Right cardiac atrium (tissue), 5 donors: ENCODE measurements at places on chromosomes 1 and 21. TPM values are rescaled to one million over a fixed set of nuclear protein-coding genes. Genes with fewer than 3 reads are reported as not detected.

PRKAA2 gene
- 91.7 TPM for total RNA-seq

DNA sequence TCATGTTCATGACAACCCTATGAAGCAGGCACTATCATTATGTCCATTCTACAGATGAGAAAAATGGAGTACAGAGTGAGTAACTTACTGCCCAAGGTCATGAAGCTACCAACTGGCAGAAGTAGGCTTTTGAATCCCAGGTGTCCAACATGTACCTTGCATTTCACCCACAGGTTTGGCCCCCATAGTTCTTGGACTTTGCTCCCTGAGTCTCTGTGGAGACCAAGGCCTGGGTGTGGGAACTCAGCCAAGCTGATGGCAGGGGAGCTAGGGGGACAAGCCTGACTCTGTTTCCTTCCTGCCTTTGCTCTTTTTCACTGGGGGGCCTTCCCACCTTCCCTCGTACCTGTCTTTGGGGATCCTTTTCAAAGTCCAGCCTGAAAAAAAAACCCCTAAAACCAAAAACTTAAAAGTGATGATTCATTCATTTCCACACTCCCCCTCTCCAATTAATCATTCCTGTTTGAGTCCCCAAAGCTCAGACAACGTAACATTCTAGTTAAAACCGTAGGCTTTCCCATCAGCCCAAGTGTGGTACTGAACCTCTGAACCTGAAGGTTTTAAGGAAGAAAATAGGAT is 8.5 kb upstream of the TTC22 start:
- no peak for DNase-seq

ERICH3 gene
- not detected for total RNA-seq

DNA sequence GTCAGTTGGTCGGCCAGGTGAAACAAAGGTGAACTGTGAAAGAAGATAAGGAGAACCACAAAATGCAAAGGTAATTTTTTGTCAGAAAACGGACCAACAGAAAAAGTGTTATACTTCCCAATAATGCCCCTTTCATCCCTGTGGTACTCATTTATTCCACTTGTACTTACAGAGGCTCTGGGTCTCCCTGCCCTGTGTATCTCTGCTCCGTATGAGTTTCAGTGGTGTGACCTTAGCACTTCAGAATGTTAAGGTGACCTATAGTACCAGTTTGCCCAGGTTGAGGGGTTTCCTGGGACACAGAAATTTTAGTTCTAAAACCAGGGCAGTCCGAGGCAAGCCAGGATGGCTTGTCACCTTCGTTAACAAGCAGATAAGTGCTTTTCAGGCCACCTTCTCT is 254.8 kb downstream of the OLFM3 start:
- no peak for DNase-seq

SYT14 gene
- total RNA-seq: 0.09 TPM

DNA sequence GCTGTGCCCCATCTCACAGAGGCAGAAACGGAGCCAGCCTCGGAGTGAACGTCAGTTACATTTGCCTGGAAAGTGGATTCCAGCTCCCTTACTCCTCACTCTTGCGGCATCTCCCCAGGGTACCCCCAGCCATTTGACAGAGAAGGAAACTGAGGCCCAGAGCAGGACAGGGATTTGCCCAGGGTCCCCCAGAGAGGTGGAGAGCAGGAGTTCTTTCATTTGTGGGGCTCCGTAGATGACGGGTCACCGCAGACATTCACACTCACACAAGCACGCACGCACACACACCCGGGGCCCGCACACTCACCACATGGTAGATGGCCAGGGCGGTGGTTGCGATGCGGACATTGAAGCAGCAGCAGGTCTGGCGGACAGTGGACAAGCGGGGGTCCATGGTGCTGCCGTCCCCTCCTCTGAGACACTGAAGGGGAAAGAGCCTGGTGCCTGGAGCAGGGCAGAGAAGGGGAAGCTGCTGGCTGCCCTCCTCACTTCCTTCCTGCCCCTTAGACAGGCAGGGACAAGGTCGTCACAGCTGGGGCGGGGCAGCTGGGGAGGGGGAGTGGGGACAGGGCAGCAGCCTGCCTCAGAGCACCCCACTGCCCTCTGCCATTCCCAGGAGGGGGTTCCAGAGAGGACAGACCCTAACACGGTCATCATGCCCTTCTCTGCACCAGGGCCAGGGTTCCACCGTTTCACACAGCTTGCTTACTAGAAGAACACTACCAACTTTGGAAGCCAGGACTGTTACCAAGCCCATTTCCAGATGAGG is at the start of gene LAPTM5:
LAPTM5 (minus strand) TSS at position 423 of the 769 bp plus-strand sequence; CDS start at position 394, 29 bp downstream.
- DNase-seq: peak; percentile 69
